ENCODE measurements at places on chromosomes 12 and 14.

DNA sequence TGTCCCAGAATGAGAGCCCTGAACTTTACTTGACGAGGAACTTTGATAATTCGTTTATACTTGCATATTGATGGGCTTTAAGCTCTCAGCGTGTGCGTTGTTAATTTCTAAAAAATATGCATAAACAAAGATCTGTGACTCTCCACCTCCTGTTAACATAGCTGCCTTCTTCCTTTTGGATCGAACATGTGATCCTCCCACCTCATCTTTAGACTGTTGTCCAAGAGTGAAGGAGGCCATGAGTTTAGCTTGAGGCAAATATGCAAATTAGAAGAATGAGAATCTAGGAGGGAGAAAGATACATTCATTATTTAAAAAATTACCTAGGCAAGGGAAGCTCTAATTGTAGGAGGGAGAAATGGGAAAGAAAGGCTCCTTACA lies 617 bp downstream of the TTC8 start:
- peak; percentile 46 for DNase-seq

DNA sequence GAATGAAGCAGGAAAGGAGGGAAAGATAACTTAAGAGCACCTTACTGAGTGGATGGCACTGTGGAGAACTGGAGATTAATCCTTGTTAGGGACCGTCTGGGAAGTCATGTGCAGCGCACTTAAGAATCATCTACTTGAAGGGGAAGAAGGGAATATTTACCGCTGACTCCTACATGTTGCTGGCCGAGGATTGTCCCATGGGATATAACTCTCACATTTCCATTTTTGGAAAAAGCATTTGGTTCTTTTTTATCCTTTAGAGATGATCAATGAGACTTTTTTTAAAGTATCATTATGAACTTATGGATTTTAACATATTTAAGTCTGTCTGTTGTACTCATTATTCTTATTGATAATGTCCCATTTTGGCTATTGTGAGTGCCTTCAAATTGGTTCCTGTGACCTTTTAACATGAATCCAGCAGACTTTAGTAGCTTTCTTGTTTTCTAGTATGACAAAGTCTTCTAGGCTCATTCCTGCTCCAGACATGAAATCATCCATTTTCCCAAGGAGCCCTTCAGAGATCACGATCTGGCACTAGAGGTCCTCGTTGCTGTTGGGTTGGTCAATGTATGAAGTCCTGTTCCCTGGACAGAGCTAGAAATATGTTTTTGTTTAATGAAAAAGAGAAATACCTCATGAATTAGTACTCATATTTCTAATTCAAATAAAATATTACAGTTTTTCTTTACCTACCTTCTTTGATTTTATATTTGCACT lies 20.2 kb upstream of the FAM234B start:
- DNase-seq = no peak

DNA sequence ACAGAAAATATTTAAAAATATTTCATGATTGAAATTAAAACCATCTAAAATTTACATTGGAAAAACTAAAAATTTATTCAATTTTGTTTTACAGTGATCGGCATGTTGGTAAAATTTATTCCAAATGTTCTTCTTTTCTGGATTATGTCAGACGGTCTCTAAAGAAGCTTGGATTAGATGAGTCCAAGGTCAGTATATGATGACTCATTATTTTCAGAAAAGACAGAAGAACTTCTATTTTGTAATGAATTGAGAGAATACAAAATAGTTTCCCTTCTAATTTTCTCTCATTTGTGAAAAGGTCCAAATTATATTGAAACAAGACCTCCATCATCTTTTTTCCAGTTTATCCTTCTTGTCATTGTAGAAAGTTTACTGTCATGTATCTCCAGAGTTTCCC lies 98.3 kb downstream of the METTL25 start:
- DNase-seq = no peak

DNA sequence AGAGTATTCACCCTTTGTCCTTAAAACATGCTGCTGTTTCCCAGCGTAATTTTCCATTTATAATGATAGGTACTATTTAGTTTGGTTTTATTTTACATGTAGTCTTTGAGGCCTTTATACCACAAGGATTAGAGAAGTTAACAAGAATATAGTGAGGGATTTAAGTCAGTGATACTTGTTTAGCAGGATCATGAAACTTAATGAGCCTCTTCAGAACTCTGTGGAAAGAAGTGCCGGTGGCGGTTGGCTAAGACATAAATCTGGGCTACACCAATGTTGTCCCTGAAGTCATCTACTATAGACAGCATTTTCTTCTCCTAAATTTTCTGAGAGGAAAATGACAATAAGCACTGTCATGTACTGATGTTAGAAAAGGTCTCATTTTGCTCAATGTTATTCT lies 1226.0 kb upstream of the SEL1L start:
- DNase-seq = no peak

DNA sequence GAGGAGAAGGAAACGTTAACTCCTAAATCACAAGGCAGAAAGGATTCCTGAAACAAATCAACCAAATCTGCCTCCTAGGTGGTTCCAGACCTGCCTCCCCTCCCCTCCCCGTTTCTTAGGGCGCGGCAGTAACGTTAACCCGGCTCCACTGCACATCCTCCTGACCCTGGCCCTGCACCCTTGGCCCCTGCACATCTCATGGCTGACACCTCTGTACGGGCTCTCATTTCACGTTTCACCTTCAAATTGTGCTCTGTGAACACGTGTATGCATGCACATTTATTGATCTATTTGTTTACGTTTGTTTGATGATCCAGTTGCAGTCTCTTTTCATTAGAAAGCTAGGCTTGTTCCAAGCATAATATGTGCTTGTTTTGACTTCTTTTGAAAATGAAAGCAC lies 358.1 kb downstream of the ADGRD1 start:
- no peak for DNase-seq

DNA sequence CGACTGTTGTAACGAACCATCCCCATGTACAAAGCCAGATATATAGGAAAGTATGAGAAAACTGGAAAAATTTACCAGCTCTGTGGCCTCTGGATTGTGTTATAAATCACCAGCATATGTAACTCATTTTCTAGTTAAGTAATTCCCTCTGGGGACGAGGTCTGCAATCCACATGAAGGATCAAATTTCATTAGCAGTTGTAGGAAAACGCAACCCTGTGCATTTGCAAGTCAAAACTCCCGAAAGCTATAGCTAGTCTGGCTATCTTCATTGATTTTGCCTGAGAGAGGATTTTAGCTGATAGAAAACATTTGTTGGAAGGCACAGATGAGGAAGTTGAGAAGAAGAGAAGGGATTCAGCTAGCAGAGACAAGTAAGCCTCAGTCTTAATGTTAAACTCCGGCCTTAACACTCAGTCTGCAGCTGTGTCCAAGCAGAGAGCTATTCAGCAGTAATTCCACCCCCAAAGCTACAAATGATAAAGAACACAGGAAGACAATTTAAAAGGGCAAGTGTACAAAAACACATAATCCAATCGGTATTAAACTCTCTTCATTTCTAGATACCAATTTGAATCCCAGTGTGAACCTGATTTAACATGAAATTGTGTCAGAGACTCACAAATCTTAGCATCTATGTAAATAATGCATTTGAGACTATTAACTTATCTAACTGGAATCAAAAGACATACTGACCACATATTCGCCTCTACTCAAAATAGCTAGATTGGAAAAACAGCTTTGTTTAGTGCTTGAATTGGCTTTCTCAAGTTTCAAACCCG lies 54.2 kb upstream of the CERS5 start:
- DNase-seq = no peak
